ENCODE measurements at places on chromosomes 6 and 20.

DNA sequence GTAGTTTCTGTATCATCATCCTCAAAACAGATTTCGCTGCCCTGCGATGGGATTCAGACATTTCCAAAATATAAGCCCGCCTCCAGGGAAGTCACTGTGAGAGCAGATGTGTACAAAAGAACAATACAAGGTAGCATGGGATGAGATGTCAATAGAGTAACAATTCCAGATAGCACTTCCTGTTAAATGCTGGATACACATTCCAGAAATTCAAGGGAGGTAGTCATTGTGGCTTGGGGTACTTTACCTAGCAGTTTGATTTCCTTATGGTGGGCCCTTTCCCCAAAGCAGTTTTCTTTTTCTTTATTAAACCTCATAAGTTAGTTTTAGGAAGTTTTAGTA lies 2.5 kb downstream of the RNF217 start:
- DNase-seq = no peak

- DNase-seq = no peak
These were observed 774.5 kb downstream of the EYS start for GRCh38 chr6:64932486-64932885.

DNA sequence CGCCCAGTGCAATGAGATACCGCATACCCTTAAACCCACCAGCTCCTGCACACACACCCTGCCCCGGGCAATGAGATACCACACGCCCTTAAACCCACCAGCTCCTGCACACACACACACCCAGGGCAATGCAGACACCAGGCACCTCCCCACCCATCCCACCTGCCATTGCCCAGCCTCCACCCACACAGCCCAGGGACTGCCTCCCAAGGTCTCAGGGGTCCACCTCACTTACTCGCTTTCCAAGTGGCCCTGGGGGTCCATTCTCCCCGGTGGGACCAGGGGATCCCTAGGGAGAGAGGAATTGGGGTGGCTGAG lies 24.0 kb downstream of the COL11A2 start:
- no peak for DNase-seq

- DNase-seq = no peak
These were observed 50.0 kb downstream of the SASH1 start for GRCh38 chr6:148392671-148393070.

GRCh38 chr20:64099880-64100565 lies 7.3 kb downstream of the NPBWR2 start:
- no peak for DNase-seq

Measured in C1 segment of cervical spinal cord (tissue), 14 donors.